ENCODE measurements at places on chromosomes 1 and 21.

- DNase-seq = no peak
Observed at GRCh38 chr1:182709225-182709764, 24.9 kb upstream of the RGS8 start.

DNA sequence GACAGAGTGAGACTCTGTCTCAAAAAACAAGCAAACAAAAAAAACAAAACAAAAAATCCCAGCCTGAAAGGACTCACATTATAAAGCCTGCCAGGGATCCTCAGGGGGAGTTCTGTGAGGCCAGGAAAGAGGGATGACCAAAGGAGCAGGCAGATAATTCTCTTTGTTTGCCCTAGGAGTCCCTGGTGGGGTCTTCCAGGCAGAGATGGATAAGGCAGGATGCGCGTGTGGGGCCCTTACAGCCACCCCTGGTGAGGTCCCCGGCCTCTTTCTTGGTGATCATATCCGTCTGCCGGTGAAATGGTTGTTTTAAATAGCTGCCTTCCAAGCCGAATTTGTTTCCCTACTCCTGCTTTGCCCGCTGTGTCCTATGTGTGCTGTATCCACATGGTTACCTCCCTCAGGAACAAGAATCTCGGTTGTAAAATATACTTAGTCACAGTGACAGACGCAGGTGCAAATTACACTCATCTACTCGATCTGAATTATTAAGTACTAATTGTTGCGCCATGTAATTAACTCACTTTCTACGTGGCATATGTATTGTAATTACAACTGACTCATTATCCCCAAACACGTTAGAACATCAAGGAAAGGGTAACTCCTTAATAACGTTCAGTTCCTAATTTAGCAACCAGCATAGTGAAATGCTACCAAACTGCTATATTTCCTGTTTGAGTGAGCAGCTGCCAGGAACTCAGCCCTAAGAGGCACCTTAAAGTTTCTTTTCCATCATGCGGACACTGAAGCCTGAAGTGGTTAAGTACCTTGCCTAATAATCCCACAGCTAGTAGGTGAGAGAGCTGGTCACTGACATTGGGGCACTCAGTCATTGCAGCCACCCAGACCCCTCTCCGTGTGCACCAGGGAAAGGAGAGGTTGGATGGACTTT is 106.4 kb downstream of the ZSCAN20 start:
- DNase-seq = no peak

DNA sequence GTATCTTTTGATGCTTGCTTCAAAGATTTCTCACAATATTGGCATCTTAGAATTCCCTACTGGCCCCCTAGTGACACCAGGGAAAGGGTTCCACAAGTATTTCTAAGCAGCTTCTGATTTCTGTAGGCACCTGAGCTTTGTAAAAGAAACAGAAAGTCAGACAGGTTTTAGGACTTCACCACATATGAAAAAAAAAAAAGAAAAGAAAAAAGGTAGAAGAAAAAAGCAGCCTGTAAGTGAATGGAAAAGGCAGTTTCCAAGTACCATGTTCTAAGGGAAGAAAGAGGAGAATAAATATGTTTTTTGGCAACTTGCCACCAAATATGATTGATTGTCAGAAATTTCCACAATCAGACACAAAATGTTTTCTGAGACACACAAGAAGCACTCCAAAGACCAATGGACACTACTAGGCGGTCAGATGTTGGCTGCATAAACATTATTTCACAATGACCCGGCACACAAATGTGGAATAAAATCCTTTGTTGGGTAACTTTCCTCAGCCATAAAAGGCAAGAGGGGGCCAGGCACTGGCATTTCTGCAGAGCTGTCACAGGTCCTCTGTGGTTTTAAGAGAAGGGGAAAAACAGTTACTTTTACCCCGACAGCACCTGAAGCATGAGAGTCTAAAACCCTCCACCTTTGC is 12.7 kb upstream of the CPLANE2 start:
- DNase-seq = peak; percentile 42

GRCh38 chr1:17400725-17401341 is 28.8 kb downstream of the PADI6 start:
- no peak for DNase-seq

GRCh38 chr1:42923367-42924081 is 35.1 kb downstream of the SLC2A1 start:
- peak; percentile 47 for DNase-seq

- peak; percentile 70 for DNase-seq
Observed at GRCh38 chr21:27545754-27546349, 579.0 kb upstream of the ADAMTS5 start.

DNA sequence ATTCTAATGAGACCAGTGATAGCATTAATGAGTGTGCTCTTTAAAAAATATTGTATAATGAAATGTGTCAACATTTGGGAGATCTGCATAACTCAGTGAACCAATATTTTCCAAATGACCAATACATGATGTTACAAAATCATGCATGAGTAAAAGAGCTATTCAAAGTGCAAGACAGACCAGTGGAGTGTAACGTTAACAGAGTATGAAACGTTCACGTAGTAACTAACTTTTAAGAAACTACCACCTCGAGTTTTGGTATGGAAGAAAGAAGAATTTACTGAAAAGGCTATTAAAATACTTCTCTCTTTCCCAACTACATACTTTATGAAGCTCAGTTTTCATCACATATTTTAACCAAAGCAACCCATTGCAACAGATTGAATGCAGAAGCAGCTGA is 9.6 kb upstream of the SLC6A9 start:
- no peak for DNase-seq

DNA sequence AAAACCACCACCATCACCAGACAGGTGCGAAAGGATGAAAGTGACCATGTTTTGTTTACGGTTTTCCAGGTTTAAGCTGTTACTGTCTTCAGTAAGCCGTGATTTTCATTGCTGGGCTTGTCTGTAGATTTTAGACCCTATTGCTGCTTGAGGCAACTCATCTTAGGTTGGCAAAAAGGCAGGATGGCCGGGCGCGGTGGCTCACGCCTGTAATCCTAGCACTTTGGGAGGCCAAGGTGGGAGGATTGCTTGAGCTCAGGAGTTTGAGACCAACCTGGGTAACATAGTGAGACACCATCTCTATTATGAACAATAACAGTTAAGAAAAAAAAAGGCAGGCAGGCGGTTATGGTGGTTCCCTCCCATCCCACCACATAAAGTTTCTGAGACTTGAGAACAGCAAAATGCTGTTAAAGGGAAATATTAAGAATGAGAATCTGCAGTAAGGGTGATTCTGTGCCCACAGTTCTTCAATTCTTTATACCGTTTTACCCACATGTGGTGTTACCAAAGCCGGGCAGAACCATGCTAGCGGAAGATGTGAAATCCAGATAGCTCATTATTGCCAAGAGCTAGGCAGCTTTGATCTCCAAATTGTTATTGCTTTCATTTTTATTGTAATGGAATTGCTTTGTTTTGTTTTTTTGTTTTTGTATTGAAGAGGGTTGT is 34.5 kb upstream of the TDRD10 start:
- DNase-seq = no peak

DNA sequence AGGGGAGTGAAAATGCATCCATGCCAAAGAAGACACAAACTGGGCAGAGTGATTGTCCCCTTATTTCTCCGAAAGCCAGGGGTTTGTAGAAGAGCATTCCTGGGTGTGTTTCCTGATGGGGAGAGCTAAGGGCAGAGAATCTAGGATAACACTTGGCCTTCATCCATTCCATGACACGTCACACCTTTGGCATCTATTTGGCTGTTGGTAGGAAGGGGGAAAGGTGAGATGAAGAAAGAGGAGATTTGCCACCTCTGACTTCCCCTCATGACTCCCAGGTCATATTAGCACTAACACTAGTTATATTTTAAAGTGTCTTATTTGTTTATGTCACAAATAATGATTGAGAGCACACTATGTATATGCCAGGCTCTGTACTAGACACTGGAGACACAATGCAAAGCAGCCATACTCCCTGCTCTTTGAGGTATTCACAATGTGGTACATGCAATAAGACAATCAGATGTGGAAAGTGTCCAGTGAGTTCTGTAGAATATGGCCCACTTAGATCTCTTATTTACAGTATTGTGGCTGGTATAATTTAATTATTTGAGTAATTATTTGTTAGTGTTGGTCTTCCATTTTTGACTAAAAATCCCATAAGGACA is 54.5 kb upstream of the GADD45A start:
- DNase-seq = no peak

DNA sequence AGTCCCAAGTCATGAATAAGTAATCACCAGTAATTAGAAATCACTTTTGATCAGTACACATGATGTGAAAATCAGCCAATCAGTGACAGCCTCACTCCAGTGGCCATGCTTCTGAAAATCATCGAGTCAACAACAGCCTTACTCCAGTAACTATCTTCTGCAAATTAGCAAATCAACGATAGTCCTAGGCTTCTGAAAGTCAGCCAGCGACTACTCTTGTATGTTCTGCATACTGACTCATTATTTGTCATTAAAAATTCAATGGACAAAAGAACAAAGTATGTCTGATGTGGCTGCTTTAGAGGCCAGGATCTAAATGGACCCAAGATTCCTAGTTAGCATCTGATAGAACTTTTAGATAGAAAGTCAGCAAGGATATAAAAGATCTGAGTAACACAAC is 102.5 kb downstream of the GPR52 start:
- DNase-seq = no peak

- no peak for DNase-seq
Observed at GRCh38 chr1:165855010-165855838, 27.8 kb downstream of the UCK2 start.

DNA sequence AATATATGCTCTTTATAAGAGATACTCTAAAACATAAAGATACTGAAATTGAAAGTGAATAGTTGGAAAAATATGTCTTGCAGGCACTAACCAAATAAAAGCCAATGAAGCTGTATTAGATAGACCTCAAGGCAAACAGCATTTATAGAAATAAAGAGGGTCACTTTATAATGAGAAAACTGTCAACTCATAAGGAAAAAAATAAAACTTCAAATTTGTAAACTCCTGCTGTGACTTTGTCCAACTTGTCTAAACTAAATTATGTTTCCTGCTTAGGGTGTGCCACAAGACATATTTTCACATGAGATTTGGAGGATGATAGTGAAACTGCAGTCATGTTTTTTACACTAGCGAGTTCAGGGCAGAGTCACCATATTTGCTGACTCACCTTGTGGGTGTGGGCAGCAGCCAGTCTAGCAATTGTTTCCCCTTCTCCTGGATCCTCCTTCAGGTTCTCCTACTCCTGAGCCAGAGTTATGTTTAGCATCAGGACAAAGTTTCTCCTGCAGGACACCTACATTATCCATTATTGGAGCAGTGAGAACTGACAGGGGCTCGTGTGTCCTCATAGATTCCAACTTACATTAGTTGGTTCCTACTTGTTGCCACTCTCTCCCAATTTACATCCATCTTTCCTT is 43.8 kb downstream of the CD53 start:
- DNase-seq = peak; percentile 67

DNA sequence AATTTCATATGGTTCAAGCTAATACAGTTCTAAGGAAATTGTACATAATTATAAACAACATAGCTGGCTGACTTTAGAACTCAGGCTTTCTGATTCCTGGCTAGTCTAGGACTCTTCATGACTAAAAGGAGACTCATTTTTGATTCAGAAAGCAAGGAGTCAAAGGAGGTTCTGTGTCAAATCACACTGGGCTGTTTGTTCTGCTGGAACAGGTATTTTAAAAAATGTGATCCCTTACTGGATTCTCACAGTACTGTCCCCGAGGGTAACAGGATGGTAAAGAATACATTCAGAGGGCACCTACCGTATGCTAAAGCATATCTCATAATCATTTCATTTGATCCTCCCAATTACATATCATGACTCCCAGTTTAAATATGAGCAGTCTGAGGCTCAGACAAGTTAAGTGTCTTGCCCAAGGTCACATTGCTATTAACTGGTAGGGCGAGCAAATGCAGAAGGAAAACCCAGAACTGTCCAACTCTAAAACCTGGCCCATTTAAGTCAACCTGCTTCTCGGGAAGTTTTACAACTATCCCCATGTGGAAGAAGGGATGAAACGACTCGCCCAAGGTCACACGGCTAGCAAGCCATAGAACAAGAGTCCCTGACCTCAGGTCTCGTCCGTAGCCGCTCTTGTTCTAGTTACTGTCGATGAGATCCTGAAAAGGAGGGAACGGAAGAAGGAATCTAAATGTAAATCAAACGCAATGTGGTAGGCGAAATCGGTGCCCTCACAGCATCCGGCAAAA is 675 bp downstream of the MYSM1 start:
- DNase-seq = peak; percentile 82

DNA sequence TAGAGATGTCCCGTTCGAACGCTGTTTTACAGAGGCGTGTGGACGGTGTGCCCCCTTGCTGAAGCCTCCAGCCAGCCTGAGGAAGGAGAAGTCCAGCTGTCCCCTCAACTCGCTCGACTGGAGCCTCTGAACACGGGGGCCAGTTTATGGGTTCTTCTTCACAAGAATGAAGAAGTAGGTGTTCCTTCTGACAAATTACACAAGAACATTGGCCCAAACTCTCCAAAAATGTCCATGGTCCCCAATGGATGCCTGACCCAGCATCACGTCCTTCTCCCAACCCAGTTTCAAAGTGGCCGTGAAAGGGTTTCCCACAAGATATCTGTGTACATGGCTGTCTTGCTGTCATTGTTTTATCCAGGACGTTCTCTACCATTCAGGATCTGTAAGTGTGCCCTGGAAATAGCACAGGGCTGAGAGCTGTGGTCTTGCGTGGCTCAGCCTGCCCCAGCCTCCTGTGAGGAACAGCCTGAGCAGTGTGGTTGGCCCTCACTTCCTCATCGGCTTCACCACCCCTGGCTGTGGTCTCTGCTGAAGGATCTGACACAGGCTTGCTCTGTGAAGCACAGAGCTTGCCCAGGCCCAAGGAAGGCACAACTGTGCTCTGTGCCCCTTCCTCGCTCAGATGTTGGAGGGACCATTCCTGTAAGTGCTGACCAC is 1.0 kb upstream of the S100B start:
- DNase-seq = no peak

GRCh38 chr1:14815175-14815877 is 216.8 kb downstream of the KAZN start:
- no peak for DNase-seq

- no peak for DNase-seq
Observed at GRCh38 chr21:43854773-43855633, 10.0 kb upstream of the AGPAT3 start.

- DNase-seq = peak; percentile 93
Observed at GRCh38 chr1:205227584-205228013, at the start of gene TMCC2. TSS of gene TMCC2 (plus strand) at chr1:205227946. CDS start at chr1:205228565, 619 bp downstream.

- no peak for DNase-seq
Observed at GRCh38 chr1:30609999-30610345, 113.4 kb downstream of the MATN1 start.

DNA sequence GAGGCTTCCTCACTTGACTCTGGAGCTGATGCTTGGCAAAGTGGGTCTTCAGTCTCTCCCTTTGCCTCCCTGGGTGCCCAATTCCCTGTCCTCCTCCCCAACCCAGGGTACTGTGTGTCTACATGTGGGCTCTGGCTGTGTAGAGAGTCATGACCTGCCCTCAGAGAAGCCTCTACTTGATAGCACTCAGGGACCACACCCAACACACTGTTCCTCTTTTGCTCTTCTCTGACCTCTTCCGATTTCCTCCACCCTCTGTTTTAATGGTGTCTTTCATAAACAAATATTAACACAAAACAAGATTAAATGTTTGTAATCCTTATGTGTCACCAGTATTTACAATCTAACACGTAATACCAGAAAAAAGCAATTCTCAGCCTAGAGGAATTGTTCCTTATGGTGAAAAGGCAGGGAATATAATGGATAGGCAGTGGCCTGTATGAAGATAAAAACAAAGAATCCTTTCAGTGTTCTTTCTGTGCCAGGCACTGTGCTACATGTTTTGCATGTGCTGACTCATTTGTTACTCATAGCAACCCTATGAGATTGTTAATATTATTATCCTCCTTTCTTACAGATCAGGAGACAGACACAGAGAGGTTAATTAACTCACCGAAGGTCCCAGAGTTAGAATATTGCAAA is 58.2 kb downstream of the HSD3B1 start:
- DNase-seq = peak; percentile 30

GRCh38 chr1:115338457-115338820 is 390 bp upstream of the NGF start:
- DNase-seq = no peak
